Esophagus squamous epithelium (tissue), 5 donors: ENCODE measurements at places on chromosomes 3 and 15. TPM values are rescaled to one million over a fixed set of nuclear protein-coding genes. Genes with fewer than 3 reads are reported as not detected.

DNA sequence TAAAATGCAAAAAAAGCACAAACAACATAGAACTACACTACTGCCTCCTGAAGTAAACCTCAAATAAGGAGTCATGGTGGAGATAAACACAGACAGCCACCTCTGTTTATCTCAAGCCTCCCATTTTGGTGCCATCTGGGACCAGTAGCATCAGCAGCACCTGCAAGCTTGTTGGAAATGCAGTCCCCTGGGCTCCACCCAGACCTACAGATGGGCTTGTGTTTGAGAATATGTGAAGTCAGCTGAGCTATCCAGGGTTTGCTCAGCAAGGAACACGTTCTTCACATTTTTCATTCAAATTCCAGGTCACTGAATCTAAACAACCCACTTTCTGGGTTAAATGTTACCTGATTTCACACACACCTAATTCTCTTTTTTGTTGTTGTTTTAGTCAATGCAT is 45.5 kb downstream of the RASGRF1 start:
- DNase-seq, result no peak
- H3K4me3 ChIP-seq, result no peak overlapping the region
- no peaks in the 10 kb centered on the region for H3K4me1 ChIP-seq
- no peaks in the 10 kb centered on the region for H3K36me3 ChIP-seq
- H3K27me3 ChIP-seq, result no peaks in the 10 kb centered on the region

GRCh38 chr3:182006431-182006830 is 294.7 kb downstream of the SOX2 start:
- no peak overlapping the region for H3K27ac ChIP-seq
- H3K27me3 ChIP-seq, result no peaks in the 10 kb centered on the region
- H3K36me3 ChIP-seq, result no peaks in the 10 kb centered on the region
- H3K4me3 ChIP-seq, result no peak overlapping the region
- no peaks in the 10 kb centered on the region for H3K4me1 ChIP-seq

DNA sequence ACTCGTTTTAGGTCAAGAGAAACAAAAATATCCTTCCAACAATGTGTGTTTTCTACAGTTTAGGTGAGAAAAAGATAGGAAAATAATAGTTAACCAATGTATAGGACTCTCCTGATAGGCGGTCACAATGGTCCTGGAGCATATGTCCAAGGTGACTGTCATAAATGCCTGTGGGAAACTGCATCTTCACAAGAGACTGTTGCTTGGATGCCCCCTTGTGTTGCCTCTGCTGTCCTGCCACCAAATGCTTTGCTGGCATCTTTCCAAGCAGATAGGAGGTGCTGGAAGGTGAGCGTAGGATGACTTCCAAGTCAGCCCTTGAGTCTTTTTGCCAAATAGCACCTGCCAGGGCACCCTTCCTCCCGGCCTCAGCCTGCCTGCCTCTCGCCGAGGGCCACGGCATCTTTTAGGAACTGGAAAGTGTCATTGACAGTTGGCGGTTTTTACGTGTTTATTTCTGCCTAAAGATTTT is 24.1 kb upstream of the SACM1L start:
- peaks cover 10% of the 10 kb centered on the region for H3K4me1 ChIP-seq
- H3K27ac ChIP-seq, result no peak overlapping the region
- no peak for DNase-seq
- no peaks in the 10 kb centered on the region for H3K36me3 ChIP-seq
- peak overlapping the region; percentile 58 for H3K4me3 ChIP-seq
- H3K27me3 ChIP-seq, result no peaks in the 10 kb centered on the region

DNA sequence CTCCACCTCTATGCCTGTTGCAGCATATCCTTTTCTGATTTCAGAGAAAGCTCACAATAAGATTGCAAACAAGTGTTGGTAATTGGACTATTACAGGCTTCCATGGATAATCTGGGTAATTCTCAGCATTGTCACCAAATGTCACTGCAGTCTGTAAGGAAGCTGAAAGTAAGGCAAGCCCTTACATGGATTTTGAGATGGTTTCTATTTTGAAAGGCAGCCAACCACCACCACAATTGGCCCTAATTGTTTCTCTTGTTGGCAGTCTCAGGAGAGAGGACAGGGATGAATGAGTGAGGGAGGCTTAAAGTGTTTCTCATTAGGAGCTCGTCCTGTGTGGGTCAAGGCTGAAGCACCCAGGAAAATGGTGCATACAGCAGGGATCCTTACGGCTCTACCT is 879.9 kb downstream of the TUSC7 start:
- no peaks in the 10 kb centered on the region for H3K4me1 ChIP-seq
- no peak overlapping the region for H3K4me3 ChIP-seq

The DAZL gene
- total RNA-seq, result not detected

The ABI3BP gene
- 6.2 TPM for total RNA-seq

The SLC2A2 gene
- total RNA-seq, result not detected

The SLC15A2 gene
- 4.7 TPM for total RNA-seq

The GPR62 gene
- 0.09 TPM for total RNA-seq

The CD47 gene
- 79.0 TPM for total RNA-seq

The MELTF gene
- 5.9 TPM for total RNA-seq
